ENCODE measurements at places on chromosomes 12 and 14. TPM values are rescaled to one million over a fixed set of nuclear protein-coding genes. Genes with fewer than 3 reads are reported as not detected.

- no peak within 1 kb of the TSS for H3K27ac ChIP-seq
- DNase-seq = no peak
- no peaks in the 10 kb centered on the region for H3K4me1 ChIP-seq
- H3K4me3 ChIP-seq = no peak within 1 kb of the TSS
- H3K27me3 ChIP-seq = no peaks in the 10 kb centered on the region
Measured at GRCh38 chr14:21041676-21042433, at the start of gene RNASE7. Gene RNASE7, plus strand, starts transcription at chr14:21042362. Its CDS starts 631 bp downstream, at chr14:21042993.

DNA sequence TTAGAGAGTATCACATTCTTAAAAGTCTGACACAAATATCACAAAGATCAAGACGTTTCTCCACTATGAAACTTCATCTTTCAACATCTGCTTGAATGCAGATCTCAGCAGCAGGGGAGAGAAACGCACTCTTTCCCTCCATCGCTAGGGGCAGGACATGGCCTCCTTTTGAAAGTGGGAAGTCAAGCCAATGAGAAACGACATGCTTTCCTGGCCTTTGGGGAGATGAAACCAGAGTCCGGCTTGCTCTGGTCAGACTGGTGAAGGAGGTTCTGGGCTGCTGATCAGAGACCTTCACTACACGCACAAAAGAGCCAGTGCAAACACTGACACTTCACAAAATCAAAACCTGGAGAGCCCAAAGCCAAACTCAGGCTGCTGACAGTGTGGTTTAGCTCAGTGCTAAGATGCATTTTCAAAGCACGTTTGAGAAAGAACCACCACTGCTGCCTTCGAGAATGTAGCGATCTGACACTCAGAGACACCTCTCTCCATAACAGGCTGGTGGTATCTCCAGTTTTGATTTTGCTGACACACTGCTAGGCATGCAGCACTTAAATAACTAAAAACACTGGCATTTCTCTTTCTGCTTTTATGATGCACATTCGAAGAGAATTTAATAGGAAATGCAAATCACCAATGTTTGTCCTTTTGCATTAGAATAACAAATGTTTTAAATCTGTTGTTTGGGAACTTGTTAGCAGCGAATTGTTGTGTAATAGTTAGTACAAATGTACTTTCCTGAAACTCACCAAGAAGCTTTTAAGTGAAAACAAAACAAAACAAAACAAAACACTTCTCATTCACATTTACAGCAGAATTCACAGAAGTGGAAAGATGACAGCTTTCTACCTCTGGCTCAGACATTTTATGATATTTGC, 93.9 kb upstream of the OVCH1 start:
- H3K27me3 ChIP-seq = no peaks in the 10 kb centered on the region
- H3K27ac ChIP-seq = no peak overlapping the region
- no peak for DNase-seq
- no peak overlapping the region for H3K4me3 ChIP-seq
- no peaks in the 10 kb centered on the region for H3K4me1 ChIP-seq

Gene MYH7
- not detected for polyA plus RNA-seq

Gene LBHD2
- not detected for polyA plus RNA-seq

Gene KRT75
- not detected for polyA plus RNA-seq

All from GM12878 (cell line).